ENCODE measurements at places on chromosomes 4 and X.
A peak's percentile ranks its signal among the peaks of the same experiment; 100 is the strongest.

DNA sequence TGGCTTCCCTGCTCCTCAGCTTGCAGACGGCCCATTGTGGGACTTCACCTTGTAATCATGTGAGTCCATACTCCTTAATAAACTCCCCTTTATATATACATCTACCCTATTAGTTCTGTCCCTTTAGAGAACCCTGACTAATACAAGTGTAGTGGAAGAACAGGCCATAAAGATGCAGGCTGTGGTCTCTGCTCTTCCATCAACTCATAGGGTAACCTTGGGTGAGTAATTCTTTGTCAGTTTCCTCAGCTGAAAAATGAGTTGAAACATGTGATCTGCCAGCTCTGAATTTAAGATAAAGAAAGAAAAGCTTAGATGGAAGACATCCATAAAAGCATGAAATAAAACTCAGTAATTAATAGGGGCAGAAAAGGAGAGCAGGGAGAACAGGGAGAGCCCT is 103.6 kb downstream of the ENOX2 start:
- no peak for DNase-seq
- no peak overlapping the region for H3K4me3 ChIP-seq
- no peak overlapping the region for H3K27ac ChIP-seq
- no peaks in the 10 kb centered on the region for H3K4me1 ChIP-seq
- no peaks in the 10 kb centered on the region for H3K27me3 ChIP-seq

- no peaks in the 10 kb centered on the region for H3K36me3 ChIP-seq
- H3K4me1 ChIP-seq, result no peaks in the 10 kb centered on the region
- no peak overlapping the region for H3K27ac ChIP-seq
- H3K27me3 ChIP-seq, result no peaks in the 10 kb centered on the region
- no peak overlapping the region for H3K4me3 ChIP-seq
Observed at GRCh38 chr4:168503652-168504362, 7.0 kb downstream of the PALLD start.

GRCh38 chr4:134308910-134309309 is 107.3 kb upstream of the PABPC4L start:
- no peak overlapping the region for H3K27ac ChIP-seq
- H3K4me1 ChIP-seq, result no peaks in the 10 kb centered on the region

DNA sequence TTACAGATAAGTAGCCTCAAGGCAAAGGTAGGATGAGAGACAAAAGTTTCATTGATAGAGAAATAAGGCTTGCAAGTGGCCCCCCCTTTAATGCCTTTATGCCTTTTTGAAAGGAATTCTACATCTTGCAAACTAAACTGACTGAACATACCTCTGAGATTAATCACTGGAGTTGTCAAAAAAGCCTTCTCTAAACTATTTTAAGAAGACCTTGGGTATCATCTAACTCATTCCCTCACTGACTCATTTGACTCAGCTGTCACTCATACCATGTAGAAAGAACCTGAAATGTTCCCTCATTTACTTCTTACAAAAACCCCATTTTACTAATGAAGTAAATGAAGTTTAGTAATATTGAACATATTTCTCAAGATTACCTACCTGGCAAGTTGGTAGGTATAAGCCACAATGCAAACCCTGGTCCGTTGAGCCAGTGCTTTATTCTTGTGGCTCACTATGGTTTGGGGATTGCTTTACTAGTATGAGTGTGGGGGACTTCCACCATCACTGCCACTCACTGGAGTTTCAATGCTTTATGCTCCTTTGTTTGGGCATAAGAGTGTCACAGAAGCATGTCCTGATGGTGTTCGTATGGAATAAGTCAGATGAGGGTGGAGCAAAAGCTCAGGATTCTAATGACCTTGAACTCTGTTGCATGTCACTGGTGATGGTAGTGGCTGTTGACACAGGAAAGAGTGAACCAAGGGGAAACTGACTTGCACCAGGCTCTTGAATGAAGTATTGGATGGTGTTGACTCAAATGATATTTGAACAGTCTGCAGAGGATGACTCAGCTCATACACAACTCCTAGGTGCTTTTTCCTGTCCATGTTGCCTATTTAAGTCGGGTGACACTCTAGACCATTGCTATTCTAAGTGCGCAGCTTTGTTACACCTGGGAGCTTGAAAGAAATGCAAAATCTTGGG is 305.5 kb upstream of the EMCN start:
- no peak for DNase-seq
- no peaks in the 10 kb centered on the region for H3K27me3 ChIP-seq
- H3K27ac ChIP-seq, result no peak overlapping the region
- no peak overlapping the region for H3K4me3 ChIP-seq
- no peaks in the 10 kb centered on the region for H3K4me1 ChIP-seq

DNA sequence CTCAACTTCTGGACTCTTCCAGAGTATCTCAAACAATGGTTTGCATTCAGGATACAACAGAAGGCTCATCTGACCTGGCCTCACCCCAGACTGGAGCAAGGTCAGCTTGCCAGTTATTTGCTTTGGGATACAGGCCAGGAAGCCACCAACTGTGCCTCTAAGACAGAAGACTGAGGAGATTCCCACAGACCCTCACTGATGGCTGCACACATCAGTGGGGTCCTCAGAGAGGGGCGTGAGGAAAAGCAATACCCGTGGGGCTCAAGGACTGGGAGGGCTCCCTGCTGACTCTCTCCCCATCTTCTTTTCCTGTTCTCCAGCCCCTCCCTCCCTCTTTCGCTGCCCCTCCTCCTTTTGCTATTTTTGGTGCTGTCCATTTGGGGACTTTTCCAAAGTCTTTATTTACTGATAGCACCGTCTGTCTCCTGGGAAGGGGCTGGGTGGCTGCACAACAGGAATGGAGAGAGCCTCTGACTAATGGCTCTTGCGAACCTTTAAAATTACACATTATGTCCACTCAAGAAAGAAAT is 23.2 kb downstream of the RELL1 start:
- no peaks in the 10 kb centered on the region for H3K27me3 ChIP-seq
- H3K4me1 ChIP-seq, result peaks cover 64% of the 10 kb centered on the region
- peak overlapping the region; percentile 29 for H3K27ac ChIP-seq
- no peak overlapping the region for H3K4me3 ChIP-seq
- peaks cover under 1% of the 10 kb centered on the region for H3K36me3 ChIP-seq
- DNase-seq, result no peak

DNA sequence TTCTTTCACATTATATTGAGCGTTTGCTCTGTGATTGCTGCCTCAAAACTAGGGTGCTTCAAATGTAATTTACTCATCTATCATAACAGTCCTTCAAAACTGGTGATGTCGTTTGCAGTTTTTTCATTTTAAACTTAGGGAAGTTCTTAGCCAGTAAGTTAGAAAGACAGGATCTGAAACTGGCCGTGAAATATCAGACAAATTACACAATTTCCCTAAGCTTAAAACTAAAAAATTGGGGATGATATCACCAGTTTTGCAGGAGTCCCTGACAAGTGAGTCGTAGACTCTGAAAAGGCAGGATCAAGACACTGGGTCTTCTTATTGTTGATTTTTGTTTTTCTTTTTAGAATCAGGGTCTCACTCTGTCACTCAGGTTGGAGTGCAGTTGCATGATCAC is 44.8 kb downstream of the MOB1B start:
- DNase-seq, result no peak
- no peaks in the 10 kb centered on the region for H3K36me3 ChIP-seq
- no peaks in the 10 kb centered on the region for H3K4me1 ChIP-seq
- no peak overlapping the region for H3K27ac ChIP-seq

- H3K27ac ChIP-seq, result no peak overlapping the region
- H3K36me3 ChIP-seq, result no peaks in the 10 kb centered on the region
- no peak overlapping the region for H3K4me3 ChIP-seq
- DNase-seq, result no peak
- no peaks in the 10 kb centered on the region for H3K4me1 ChIP-seq
Observed at GRCh38 chrX:57674861-57675260, 5.2 kb downstream of the NLRP2B start.

- no peak within 1 kb of the TSS for H3K27ac ChIP-seq
- no peaks in the 10 kb centered on the region for H3K4me1 ChIP-seq
- H3K36me3 ChIP-seq, result no peaks in the 10 kb centered on the region
- H3K27me3 ChIP-seq, result no peaks in the 10 kb centered on the region
Observed at GRCh38 chrX:71111141-71111843, at the start of gene IL2RG. Gene IL2RG (minus strand): TSS chrX:71111577. CDS start chrX:71111539, 38 bp downstream.

- H3K4me3 ChIP-seq, result no peak overlapping the region
- no peak overlapping the region for H3K27ac ChIP-seq
- H3K27me3 ChIP-seq, result peaks cover 24% of the 10 kb centered on the region
- no peaks in the 10 kb centered on the region for H3K36me3 ChIP-seq
- peaks cover 13% of the 10 kb centered on the region for H3K4me1 ChIP-seq
- DNase-seq, result peak; percentile 26
Observed at GRCh38 chr4:7383266-7383665, 51.5 kb downstream of the PSAPL1 start.

- DNase-seq, result no peak
- no peaks in the 10 kb centered on the region for H3K4me1 ChIP-seq
- H3K27ac ChIP-seq, result no peak overlapping the region
- no peaks in the 10 kb centered on the region for H3K27me3 ChIP-seq
- no peak overlapping the region for H3K4me3 ChIP-seq
- no peaks in the 10 kb centered on the region for H3K36me3 ChIP-seq
Observed at GRCh38 chr4:153943738-153944415, 155.0 kb upstream of the SFRP2 start.

DNA sequence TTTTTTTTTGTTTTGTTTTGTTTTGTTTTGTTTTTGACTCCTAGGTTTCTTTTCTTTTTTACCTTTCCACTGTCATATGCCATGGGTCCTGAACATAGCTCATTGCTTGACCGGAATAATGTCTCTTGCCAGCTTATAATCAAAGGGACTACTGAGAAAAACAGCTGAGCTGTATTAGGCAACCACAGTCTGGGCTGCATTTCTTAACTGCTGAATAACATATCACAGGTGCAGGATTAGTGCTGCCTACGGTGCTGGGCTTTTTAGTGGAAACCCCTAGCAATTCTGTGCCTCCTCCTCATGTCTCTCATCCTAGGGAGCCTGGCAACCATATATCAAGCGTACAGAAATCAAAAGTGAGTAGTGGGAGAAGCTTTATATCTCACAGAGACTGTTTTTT is 333.5 kb downstream of the BMPR1B start:
- H3K27ac ChIP-seq, result no peak overlapping the region
- H3K36me3 ChIP-seq, result no peaks in the 10 kb centered on the region
- no peak overlapping the region for H3K4me3 ChIP-seq
- no peak for DNase-seq

DNA sequence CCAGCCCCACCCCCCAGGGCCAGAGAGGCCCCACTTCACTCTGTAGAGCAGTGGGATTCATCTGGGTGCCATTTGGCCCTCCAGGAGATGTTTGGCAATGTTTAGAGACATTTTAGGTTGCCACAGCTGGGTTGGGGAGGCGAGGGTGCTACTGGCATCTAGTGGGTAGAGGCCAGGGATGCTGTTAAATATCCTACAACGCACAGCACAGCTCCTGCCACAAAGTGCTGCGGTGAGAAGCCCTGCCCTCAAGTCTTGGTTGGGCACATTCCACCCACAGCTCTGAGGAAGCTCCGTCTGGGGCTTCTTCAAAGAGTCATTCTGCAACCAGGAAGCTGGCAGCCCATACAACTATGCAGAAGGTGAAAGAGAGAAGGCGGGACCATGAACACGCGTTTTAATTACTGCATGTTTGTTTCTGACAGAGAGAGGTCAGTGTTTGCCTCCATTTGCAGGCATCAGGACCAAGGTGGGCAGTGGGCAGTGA is 48.1 kb upstream of the FAM9C start:
- no peaks in the 10 kb centered on the region for H3K36me3 ChIP-seq
- peaks cover 19% of the 10 kb centered on the region for H3K4me1 ChIP-seq
- no peaks in the 10 kb centered on the region for H3K27me3 ChIP-seq
- H3K27ac ChIP-seq, result no peak overlapping the region
- no peak for DNase-seq

GRCh38 chr4:26937139-26937538 is 76.5 kb downstream of the STIM2 start:
- H3K27me3 ChIP-seq, result no peaks in the 10 kb centered on the region
- peaks cover 4% of the 10 kb centered on the region for H3K4me1 ChIP-seq
- H3K4me3 ChIP-seq, result no peak overlapping the region
- no peaks in the 10 kb centered on the region for H3K36me3 ChIP-seq
- no peak overlapping the region for H3K27ac ChIP-seq

- H3K4me3 ChIP-seq, result no peak overlapping the region
- no peaks in the 10 kb centered on the region for H3K4me1 ChIP-seq
- no peak for DNase-seq
- H3K27me3 ChIP-seq, result no peaks in the 10 kb centered on the region
Observed at GRCh38 chr4:25410820-25411529, 33.9 kb downstream of the ANAPC4 start.

- no peak overlapping the region for H3K27ac ChIP-seq
- H3K36me3 ChIP-seq, result no peaks in the 10 kb centered on the region
- H3K27me3 ChIP-seq, result no peaks in the 10 kb centered on the region
- peaks cover 4% of the 10 kb centered on the region for H3K4me1 ChIP-seq
Observed at GRCh38 chrX:103613362-103613890, 5.7 kb downstream of the TCEAL3 start.

- no peaks in the 10 kb centered on the region for H3K36me3 ChIP-seq
- no peak overlapping the region for H3K4me3 ChIP-seq
- no peaks in the 10 kb centered on the region for H3K4me1 ChIP-seq
- DNase-seq, result no peak
Observed at GRCh38 chrX:31845003-31845402, 773.2 kb upstream of the FTHL17 start.

- DNase-seq, result peak; percentile 46
- no peak overlapping the region for H3K4me3 ChIP-seq
- H3K4me1 ChIP-seq, result no peaks in the 10 kb centered on the region
- H3K27ac ChIP-seq, result no peak overlapping the region
- peaks cover 23% of the 10 kb centered on the region for H3K27me3 ChIP-seq
Observed at GRCh38 chr4:629915-630641, 4.7 kb downstream of the PDE6B start.

- no peak overlapping the region for H3K4me3 ChIP-seq
- H3K27me3 ChIP-seq, result no peaks in the 10 kb centered on the region
- DNase-seq, result no peak
- H3K36me3 ChIP-seq, result no peaks in the 10 kb centered on the region
Observed at GRCh38 chr4:77232653-77233052, 75.6 kb downstream of the CCNG2 start.

DNA sequence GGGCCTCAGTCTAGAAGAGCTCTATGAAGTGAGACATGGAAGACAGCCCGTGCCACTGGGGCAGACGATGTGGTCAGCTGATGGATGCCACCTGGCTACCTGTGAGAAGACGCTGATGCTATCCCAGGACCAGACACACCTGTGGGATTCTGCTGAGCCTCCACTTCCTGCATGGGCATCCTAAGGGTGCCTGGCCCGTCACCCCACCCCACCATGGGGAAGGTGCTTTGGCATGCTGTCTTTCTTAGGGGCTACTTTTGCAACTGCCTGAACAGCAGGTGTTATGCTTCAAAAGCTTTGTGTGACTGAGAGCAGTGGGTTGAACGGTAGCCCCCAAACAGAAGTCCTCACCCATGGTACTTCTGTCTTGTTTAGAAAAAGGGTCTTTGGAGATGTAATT is 65.0 kb upstream of the STS start:
- no peak overlapping the region for H3K27ac ChIP-seq
- no peaks in the 10 kb centered on the region for H3K36me3 ChIP-seq
- no peaks in the 10 kb centered on the region for H3K4me1 ChIP-seq
- H3K27me3 ChIP-seq, result no peaks in the 10 kb centered on the region
- no peak overlapping the region for H3K4me3 ChIP-seq
- DNase-seq, result no peak
